ENCODE measurements at places on chromosomes 5 and 9.

DNA sequence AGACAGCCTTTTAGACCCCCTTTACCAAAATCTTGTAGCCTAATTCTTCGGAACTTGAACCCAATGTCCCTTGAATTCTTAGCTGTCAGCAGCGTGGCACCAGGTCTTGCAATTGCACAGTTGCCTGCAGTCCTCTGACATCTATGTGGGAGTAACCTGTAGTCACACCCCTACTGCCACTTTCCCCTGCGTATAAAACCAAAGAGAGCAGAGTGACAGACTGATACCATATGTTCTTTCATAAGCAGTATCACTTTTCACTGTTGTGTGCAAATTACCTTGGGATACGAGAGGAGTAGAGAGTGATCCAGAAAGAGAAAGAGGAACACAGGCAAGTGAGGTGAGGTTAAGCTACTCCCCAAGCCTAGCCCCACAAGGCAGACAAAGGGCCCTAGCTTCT lies 364.3 kb upstream of the ADAMTSL1 start:
- DNase-seq = no peak

GRCh38 chr5:179595916-179596315 lies 27.6 kb downstream of the HNRNPH1 start:
- DNase-seq = no peak

DNA sequence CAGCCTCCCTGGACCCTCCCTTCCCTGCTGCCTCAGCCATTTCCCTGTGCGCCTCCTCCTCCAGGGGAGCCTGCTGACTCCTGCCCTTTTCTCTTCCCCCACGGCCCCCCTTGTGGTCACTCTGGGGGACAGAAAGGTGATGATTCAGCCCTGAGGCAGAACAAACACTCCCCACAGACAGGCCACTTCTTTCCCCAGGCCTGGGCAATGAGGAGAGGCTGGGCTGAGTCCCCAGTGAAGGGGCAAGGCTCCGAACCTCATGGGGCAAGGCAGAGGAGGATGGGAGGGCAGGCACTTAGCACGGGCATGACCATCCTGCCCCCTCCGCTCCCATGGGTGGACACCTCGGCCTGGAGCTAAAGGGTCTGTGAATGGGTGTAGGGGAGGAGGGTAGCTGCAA lies 21.0 kb downstream of the CSF1R start:
- DNase-seq = no peak

GRCh38 chr5:175921061-175921730 lies 46.9 kb downstream of the THOC3 start:
- no peak for DNase-seq

- no peak for DNase-seq
These were observed 17.5 kb upstream of the JAK2 start for GRCh38 chr9:4967523-4967922.

- no peak for DNase-seq
These were observed 168.5 kb downstream of the SAXO1 start for GRCh38 chr9:18864516-18864915.

DNA sequence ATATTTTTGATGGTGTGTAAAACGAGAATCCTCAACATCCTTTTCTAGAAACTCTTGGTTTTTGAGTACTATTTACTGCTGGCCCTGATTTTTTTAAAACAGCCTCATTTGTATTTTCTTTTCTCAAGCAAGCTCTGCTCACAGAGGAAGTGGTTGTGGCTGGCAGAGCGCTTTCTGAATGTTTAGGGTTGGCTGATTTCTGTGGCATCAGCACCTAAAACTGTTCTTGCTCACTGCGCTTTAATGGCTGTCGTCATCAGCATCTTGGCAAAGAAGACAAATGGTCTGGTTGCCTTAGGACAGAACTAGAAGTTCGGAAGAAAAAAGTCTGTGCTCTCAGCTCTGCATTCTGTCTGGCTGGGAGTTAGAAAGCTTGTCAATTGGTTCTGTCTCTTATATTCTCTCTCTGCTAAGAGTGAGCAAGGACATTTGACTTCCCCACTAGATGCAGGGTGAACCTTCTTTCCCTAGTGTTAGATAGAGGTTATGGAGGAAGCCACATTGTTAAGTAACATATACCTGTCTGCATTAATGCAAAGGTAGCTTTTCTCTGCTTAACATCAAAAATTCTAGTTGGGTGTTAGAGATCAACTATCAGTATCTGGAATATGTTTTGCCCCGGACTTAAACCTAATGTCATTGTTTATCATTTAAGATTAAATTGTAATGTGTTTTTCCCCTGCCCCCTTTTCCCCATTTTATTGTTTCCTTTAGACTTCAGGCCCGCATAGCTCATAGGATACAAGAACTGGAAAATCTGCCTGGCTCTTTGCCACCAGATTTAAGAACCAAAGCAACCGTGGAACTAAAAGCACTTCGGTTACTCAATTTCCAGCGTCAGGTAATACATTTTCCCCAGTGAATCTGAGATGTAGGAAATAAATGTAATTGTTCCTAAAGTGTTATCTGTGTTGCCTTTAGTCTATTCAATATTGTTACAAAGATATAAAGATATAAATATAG lies 39.0 kb downstream of the SMARCA2 start:
- DNase-seq = peak; percentile 76

DNA sequence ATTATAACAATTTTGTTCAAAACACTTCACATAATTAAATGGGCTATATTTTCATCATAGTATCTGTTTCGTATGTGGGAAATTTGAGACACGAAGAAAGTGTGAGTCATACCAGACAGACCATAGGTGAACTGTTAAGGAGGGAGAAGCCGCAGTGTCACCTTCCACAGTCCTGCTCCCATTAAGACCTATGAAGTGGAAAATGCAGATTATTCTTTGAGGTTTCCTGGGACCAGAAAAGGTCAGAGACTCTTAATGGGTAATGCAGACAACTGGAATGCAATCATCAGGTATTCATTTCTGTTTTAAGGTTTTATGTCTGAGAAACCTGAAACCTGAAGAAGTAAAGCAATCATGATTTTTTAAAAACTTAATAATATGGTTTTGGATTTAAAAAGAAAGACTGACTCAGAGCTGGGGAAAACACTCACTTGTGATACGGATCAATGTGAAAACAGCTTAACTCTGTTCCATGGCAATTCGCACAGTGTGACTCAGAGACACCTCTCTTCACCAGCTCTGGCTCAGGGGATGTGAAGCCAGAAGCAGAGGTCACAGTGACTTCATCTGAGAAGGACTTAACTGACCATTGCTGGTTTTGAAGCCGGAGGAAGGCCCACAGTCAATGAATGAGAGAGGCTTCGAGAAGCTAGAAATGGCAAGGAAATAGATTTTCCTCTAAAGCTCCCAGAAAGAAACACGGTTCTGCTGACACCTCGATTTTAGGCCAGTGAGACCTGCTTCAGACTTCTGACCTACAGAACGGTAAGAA lies 17.2 kb upstream of the GCNT1 start:
- no peak for DNase-seq

GRCh38 chr9:34701769-34702736 lies 7.9 kb downstream of the CCL21 start:
- peak; percentile 93 for DNase-seq

DNA sequence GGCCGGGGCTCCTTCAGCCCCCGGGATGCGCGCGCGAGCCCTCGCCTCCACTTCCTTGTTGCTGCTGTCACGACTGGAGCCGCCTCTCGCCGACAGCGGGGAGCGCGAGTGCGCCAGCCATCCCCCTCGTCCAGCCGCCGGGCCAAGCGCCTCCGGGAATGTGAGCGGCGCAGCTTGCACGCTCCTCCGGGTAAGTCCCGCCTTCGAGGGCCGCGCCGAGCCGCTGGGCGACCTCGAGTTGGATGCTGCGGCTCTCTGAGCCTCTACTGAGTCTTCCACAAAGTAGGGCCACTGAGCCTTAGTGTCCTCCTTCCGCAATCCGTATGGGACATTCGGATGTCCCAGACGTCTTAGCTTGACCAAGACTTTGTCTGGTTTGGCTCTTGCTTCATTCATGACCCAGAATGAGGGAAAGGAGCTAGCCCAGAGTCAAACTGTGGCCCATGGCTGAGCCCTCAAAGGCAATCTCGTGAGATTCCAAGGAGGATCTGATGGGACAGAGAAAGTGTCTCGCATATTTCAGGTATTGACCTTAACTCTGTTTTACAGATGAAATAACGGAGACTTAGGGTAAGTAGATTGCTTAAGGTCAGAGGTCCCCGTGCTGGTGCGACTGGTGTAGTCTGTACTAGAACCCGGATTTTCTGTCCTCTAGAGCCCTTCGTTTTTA lies 586 bp downstream of the HMGXB3 start:
- peak; percentile 74 for DNase-seq
